Suppressor macrophage treated with lipopolysaccharide for 1 hour (primary cell): ENCODE measurements at places on chromosomes 7 and 10.

DNA sequence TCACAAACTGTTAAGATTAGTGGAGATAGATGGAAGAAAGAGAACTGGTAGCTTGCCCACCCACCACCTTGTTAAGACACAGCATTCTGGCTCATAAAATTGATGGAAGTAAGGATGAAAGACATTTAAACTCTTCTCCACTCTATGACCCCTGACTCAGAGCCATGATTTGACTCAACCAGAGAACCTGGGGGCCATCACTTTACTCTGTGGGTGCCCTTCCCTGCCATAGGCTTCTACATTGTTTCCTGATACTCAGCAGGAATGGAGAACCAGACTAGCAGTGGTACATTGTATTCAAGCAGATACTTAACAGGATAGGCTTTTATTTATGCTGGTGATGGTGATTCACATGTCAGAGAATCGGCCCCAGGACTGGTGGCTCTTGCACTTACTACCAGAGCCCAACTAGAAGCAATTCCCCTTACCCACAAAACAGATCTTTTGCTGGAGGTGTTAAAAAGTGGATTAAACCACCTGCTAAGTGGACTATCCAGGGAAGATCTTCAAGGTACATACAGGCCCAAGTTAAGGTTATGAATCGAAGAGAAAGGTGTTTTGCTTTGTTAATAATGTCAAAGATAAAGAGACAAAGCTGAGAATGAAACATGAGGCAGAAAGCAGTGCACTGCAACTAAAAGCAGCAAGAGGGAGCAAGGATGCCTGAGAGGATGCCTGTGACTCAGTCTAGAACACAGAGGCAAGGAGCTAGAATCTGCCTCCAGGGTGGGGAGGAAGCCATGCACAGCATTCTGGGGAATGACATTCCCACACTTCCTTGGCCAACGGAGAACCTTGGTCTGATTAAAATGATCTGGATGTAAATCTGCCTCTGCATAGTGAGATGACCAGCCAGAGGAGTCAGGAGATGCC lies 36.0 kb upstream of the GLI3 start:
- no peak for DNase-seq

DNA sequence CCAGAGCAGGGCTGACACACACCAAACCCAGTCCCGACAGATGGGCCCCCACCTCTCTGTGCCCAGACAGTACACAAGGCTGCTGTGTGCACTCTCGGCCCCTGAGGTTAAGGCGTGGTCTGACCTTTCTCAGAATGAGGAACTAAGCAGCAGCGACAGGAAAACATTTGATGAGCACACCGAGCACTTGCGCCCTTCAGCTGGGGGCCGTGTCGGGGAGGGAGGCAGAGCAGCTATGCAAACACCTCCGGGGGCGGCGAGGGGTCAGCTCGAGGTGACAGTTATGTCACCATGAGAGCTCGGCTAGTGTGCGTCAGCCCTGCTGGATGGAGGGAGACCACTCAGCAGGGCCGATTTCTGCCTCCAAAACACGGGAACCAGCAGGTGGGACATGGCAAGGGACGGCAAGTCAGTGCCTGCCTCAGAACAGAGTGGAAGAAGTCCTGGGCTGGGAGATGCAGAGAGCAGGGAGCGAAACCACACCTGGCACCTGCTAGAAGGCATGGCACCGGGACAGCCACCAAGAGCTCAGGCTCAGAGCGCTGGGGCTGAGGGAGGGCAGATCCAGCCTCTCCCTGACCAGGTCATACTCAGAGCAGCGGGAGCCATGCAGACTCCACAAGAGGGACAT lies 57.4 kb downstream of the CHST15 start:
- peak; percentile 83 for DNase-seq

DNA sequence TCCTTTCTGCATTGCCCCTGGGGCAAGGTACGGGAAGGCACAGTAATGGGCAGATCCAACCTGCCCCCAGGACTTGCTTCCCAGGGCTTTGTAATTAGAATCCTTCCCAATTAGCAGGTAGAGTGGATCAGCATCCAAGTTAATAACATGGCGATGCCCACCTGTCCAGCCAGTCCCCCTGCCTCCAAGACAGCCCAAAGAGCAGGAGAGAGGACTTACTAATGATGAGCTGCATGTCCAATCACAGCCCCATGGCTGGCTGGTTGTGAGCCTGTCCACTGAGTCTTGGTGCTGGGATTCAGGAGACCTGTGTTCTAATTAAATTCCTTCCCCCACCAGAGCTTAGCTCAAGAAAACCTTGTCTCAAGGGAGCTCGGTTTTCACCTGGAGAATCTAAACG lies 49.0 kb downstream of the RPS24 start:
- no peak for DNase-seq

DNA sequence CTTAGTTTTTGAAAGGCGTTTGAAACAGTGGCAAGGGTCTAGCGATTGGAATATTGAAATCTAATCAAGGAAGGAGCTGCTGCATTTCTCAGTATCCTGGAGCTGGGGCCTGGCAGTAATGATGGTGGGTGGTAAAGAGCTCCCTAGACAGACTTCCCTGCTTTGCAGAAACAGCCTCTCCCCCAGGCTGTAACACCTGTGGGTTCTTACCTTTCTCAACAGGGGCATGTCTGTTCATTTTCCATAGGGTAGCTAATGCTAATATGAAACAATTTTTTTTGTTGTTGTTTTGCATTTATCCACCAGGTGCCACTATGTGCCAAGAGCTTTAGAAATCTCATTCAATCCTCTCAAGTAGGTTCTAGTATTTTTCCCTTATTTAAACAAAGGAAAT lies 345.5 kb downstream of the REEP3 start:
- DNase-seq = peak; percentile 47

GRCh38 chr10:130963786-130964522 lies 347.6 kb downstream of the TCERG1L start:
- no peak for DNase-seq

DNA sequence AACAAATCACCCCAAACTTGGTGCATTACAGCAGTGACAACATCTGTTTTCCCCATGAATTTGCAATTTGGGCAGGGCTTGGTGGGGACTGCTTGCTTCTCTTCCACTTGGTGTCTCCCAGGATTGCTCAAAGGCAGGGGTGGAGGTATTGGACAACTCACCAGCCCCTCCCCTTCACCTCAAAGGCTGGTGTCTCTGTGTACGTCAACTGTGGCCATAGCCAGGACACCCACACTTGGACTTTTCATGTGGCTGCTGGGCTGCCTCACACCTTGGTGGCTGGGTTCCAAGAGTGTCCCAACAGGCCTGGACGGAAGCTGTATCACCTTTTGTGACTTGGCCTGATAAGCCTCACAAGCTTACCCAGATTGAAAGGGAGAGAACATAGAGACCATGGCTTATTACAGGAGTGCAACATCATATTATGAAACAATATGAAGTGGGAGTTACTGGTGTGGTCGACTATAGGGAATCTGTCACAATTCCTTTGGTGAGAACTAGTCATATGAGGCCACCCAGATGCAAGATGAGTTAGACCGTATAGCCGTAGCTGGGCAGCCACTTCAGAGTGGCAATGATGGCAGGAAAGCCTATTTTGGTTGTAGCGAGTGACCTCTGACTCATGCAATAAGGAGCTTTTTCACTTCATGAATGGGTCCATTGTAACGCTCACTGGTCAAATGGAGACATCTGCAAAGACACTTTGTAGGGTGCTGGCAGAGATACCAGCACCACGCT lies 187.6 kb upstream of the ITGB1 start:
- DNase-seq = peak; percentile 33

GRCh38 chr7:41847151-41847550 lies 144.3 kb upstream of the INHBA start:
- peak; percentile 44 for DNase-seq

- no peak for DNase-seq
These were observed 94.0 kb upstream of the FAM180A start for GRCh38 chr7:135842446-135843179.

DNA sequence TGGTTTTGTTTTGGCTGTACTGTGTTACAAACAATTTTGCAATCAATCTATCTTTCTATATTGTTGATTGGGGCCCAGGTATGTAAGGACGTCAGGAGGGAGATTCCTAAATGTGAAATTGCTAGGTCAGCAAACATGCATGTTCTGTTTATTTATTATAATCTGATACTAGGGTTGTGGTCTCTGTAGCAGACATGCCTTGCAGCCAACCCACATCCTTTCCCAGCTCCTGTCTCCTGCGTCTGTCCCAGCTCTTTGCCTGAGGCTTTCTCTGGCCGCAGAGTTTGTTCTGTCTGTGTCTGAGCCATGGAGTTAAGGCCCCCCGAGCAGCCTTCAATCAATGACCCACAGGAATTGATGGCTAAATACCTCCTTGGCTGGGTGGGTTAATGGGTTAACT lies 124.0 kb upstream of the ZEB1 start:
- DNase-seq = no peak

GRCh38 chr7:143243111-143243510 lies 20.1 kb upstream of the GSTK1 start:
- no peak for DNase-seq

DNA sequence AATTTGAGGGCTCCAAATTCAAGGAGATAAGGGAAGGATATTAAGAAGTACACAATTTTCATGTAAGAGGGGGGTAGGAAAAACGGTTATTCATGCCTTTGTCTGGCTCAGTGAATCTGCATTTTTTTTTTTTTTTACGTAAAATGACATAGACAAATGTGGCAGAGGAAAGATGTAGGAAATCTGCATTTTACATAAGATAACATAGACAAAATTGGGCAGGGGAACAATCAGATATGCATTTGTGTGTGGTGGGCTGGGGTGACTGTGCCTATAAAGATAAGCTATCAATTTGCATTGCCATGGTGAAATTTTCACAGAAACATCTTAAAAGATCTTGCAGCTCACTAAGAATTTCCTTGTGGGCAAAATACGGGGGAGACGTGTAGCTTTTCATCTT lies 92.7 kb upstream of the GPR141 start:
- no peak for DNase-seq

DNA sequence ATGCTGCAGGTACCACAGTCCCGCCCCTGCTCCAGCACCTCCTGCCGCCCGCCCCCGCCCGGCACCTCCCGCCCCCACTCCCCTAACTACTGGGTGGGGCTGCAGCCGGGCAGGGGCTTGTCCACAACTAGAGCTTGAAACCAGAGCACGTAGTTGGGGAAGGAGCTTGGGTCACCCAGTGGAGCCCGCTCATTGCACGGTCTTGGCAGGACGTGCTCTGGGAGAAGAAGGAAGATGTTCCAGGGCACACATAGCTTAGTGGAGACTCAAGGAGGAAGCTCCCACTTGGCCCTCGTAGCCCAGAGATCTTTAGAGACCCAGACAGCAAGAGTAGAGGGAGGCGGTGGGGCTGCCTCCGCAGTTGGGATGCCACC lies 692 bp downstream of the IGFBP1 start:
- DNase-seq = no peak

DNA sequence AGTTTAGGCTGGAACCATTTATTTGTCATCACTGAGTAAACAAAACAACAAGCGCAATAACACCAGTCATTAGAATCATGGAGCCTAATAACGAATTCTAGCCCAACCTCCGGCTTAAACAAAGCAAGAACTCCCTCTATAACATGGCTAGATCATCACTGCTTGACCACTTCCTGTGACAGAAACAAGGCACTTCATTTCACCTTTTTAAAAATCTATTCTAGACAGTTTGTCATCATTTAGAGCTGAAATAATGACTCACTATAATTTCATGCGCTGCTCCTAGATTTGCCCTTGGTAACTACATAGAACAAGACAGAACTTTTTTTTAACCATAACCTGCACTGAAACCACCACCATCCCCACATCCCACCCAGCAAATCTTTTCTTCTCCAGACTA lies 81.3 kb downstream of the OSBPL3 start:
- no peak for DNase-seq

GRCh38 chr7:132856416-132856815 lies 225.5 kb downstream of the CHCHD3 start:
- no peak for DNase-seq

DNA sequence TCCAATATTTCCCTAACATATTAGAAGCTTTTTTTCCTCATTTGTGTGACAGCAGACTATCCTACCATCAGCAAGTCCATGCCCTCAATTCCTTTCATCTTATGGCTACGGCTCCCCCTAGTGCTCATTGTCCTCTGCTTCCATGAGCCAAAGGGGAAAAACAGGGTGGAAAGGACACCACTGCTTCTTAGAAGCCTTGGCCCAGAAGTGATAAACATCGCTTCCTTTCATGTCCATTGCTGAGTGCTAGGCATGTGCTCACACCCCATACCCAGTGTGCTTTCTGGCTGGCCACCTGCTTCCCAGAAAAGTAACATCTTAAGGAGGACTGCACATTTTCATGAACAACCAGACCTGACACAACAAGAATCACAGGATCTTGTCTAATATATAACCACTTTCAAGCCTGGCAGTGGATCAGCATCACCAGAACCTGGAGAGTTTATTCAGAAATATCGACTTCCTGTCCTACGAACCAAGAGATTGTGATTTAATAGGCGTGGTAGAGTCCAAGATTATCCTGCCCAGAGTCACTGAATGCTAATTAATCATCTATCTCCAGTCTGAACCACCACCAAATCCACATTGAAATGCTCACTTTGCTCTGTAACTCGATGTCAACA lies 650.5 kb upstream of the SORCS1 start:
- DNase-seq = peak; percentile 67

DNA sequence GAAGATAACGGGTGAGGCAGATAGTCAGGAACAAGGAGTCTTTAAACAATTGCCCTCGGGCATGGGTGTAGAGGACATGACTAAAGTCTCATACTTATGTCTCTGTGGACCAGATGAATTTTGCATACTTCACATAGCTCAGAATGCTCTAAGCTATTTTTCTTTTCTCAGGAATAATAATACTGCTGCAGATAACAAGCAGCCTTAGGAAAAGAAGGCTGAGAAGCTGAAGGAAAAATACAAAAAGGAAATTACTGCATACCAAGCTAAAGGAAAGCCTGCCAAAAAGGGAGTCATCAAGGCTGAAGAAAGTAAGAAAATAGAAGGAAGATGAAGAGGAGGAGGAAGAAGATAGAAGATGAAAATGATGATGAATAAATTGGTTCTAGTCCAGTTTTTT lies 13.4 kb upstream of the ERCC6 start:
- DNase-seq = no peak

- DNase-seq = no peak
These were observed 37.5 kb downstream of the AGAP4 start for GRCh38 chr10:45809837-45810236.

- no peak for DNase-seq
These were observed 30.2 kb upstream of the CXCL12 start for GRCh38 chr10:44415121-44415520.

DNA sequence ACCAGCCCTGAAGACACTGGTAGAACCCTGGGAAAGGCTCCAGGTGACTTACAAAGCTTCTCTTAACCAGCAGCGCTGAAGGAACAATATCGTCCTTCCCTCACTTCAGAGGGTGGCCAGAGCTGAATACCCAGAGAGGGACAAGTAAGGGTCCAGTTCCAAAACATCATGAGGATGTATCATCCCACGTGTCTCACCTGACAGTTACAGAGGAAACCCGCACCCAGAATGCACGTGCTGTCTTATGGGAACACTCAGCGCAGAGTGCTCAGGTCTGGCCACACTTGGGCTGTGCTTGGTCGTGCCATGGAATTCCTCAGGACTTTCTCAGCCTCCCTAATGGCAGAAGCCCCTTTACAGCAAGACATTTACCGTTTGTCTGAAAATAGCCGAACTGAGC lies 46.9 kb upstream of the BTBD16 start:
- DNase-seq = no peak
